ENCODE measurements at places on chromosomes 2 and 18. TPM values are rescaled to one million over a fixed set of nuclear protein-coding genes. Genes with fewer than 3 reads are reported as not detected.

The LYPD6B gene
- 53.0 TPM for polyA plus RNA-seq

The PHLPP1 gene
- polyA plus RNA-seq, result 31.5 TPM

The ASTL gene
- polyA plus RNA-seq, result 0.58 TPM

The KCNF1 gene
- 0.70 TPM for polyA plus RNA-seq

The SPEG gene
- polyA plus RNA-seq, result 16.0 TPM

DNA sequence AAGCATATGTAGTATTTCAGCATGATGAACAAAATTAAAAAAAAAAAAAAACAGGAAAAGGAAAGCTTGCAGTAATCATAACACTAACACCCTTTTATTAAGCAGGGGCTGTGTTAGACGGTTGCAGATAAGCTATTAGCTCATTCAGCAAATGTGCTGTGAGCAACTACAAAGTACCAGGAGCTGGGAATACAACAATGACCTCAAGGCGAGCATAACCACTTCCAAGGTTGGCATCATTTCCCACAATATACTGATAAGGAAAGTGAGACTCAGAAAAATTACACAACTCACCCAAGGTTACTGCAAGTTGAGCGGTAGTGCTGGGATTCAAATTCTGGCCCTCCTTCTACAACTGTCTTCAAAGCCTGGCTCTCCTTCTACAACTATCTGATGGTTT lies 38.2 kb upstream of the ACTR3 start:
- DNase-seq, result peak; percentile 20

DNA sequence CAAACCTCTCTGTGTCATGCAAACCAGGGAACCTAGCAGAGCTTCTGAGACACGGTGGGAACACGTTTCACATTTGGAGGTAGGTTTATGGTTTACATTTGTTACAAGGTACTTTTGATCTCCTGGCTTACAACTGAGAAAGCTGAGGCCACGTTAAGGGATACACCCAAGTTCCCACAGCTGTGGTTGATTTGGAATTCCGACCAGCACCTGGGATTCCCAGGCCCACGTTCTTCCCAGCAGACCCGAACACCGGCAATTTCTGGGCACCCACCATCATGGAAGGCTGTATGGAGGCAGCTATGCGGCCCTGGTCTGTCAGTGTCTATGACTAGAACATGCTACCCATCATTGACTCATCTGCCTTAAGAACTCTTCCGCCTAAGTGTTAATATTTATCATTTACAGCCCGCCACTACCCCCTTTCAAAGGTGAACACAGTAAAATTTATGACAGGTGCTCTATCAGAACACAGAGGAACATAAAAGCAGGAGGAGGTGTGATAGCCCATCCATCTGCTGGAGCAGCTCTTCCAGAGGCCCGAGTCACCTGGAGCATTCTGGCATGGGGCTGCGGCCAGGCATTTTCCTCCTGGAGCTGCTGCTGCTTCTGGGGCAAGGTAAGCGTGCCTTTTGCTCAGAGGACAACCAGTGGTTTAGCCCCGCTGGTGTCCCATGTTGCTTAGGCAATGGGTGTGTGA lies at the start of gene PLB1:
TSS of gene PLB1 (plus strand) at position 510 of the 700 bp plus-strand sequence. CDS start at position 565, 55 bp downstream.
- DNase-seq, result no peak

GRCh38 chr2:201194097-201194496 lies 11.2 kb downstream of the CASP10 start:
- DNase-seq, result no peak

DNA sequence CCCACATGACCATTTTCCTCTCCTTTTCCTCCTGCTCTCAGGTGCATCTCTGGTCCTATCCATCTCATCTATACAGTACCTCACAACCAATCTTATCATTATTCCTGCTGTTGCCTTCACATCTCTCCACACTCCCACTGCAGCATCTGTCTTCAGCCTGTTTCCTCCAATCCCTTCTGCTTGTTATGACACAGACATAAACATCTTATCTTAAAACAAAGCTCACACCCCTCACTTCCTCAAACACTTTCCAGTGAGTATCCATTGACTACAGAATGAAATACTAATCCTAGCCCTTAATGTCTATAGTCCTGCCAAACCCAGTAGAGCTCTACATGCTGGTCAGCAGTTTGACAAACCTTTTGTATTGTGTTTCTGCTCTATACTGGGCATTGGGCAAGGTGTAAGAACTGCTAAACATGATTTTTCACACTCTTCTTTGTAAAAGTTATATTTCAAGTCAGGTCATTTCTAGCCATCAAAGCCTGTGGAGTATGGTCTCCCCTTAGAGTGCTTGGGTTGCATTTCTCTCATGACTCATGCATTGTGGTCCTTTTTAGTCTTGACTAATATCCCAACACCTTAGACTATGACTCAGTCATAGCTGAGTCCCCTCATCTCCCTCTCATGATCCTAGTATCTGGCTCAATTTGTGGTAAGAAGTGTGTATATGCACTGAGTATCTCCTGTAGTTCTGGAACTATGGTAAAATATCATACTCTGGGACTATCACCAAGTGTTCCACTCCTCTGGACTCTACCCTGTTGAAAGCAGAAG lies 187.0 kb downstream of the CYRIA start:
- DNase-seq, result no peak

GRCh38 chr18:76386886-76387285 lies 108.2 kb downstream of the ZNF516 start:
- no peak for DNase-seq

- no peak for DNase-seq
Observed at GRCh38 chr2:125684932-125685331, 971.0 kb upstream of the GYPC start.

DNA sequence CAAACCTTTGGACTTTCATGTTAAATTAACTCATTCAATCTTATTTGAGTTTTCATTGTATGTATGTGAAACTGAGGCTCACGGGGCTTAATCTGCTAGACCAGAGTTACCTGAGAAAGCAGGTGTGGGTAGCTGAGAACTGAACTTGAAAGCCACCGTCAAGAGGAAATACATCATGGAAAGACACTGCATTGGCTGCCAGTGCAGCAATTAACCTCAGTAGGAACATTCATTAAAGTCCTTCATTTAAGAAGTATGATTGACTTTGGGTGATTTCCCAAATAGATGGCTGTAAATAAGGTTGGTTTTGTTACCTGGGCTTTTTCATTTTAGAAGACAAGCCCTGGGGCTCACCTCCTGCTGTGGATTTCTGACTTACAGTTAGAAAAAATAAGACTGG lies 36.5 kb upstream of the MGAT5 start:
- DNase-seq, result no peak

- no peak for DNase-seq
Observed at GRCh38 chr2:190656301-190656700, 7.4 kb downstream of the NAB1 start.

DNA sequence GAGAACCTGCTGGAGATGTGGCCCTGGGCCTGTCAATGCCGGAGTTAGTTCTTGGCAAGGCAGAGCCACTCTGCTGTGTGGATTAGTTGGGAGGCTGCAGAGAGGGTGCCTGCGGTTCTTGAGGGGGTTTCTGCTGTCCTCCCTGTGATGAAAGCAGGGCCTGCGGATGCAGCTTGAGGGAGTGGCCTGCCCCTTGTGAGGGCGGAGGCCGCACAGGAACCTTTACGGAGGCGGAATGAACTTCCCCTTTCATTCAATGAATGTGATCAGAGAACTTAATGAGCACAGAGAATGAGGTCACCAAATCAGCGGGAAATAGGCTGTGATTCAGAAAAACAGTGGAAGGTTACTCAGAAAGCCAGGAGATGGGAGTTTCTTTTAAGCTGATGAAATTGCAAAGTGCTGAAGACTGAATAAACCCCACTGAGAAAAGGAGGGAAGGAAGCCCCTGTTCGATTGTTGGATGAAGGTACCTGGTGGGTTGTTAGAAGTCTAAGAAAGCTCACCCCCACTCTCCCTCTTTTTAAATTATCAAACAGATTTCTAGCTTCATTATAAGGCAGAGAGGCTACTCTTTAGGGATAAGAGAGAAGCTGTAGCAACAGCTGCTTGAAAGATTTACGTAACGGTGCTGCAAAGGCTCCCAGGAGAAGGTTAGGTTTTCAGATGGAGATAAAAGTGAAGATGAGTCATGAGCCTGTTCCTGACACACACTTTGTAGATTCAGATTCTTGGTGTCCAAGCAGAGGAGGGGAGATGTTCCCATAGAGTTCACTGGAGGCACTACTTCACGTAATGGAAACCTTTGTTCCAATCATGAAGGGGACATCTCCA lies 47.4 kb downstream of the VWA3B start:
- no peak for DNase-seq

DNA sequence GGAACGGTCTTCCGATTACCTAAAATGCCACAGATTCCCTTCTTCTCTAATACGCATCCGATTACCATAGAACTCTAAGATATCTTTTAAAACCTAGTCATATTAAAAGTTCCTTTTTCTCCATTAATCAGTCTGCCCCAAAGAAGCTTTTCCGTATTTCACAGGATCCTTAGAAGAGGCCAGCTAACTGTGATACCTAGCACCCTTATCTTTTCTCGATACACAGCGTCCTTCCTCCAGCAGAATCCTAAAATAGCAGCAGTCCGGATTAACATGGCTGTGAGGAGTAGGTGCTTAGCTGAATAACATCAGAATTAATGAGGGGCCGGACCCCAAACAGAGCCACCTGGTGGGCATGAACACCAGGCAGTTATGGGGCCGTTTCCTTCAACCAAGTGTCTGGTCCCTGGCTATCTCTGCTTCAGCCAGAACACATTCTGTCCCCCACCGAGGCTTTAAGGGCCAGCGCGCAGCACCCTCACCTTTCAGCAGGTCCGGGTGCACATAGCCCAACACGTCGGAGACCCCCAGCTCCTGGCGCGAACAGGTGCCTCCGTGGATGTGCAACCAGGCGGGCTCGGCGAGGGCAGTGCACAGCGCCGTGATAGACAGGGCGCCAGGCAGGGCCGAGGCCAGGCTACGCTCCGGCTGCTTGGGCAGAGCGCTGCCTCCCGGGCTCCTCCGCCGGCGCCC lies 995 bp downstream of the TMEM127 start:
- DNase-seq, result peak; percentile 39

DNA sequence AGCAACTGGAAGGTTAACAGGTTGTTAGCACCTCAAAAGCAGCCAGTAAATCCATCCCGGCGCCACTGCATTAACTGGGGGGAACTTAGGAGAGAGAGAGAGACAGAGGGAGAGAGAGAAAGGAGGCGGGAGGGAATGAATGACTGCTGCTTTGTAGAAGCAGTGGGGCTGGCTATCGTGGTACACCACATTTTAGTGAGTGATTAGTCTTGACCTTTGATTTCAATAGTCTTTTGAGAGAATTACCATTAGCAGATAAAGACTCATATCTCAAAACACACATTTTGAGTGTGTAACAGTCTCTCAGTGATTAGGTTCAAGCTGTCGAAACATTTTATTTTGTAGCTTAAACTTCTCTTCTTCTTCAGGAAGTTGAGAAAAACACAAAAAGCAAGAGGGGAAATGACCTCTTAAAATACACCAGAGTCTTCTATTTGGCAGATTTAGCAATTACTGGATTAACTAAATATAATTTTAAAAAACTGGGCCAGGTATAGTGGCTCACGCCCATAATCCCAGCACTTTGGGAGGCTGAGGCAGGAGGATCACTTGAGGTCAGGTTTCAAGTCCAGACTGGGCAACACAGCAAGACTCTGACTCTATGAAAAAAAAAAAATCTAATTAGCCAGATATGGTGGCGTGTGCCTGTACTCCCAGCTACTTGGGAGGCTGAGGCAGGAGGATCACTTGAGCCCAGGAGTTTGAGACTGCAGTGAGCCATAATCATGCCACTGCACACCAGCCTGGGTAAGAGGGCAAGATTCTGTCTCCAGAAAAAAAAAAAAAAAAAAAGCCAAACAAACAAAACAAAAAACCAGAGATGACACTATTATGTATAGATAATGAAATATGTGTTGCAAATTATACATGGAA lies 22.0 kb upstream of the PNO1 start:
- DNase-seq, result no peak

DNA sequence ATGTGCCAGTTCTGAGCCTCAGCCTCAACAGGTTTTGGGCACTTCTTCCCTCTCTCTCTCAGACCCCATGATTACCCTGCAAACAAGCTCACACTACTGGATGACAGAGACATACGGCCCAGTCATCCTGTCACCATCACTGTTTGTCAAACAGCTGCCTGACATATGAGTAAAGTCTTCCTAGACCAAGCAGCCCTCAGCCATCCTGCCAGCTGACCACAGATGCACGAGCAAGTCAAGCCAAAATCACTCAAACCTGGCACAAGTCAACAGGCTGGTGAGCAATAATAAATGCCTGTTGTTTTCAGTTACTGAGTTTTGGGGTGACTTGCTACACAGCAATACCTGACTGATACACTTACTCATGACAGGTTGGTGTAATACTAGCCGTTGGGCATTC lies 75.5 kb upstream of the KLF7 start:
- no peak for DNase-seq

GRCh38 chr18:10739152-10739551 lies 213.3 kb downstream of the NAPG start:
- no peak for DNase-seq

DNA sequence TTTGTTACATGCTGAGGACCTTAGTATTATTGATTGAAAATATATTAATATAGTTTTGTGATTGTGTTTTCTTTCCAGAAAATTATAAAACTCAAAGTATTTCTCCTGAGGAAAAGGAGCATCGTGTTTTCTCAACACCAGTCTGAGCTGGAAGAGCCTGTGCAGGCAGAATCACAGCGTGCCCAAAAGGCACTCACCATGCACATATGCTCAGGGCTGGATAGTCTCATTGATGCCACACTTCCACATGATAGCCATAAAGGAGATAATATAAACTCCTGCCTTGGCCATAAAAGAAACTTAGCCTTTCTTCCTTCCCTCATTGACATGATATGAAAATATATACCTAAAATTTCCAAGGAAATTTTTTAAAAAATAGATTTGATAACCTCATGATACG lies 4.0 kb downstream of the PDE1A start:
- DNase-seq, result no peak

GRCh38 chr18:39774957-39775598 lies 2180.0 kb upstream of the PIK3C3 start:
- DNase-seq, result no peak

DNA sequence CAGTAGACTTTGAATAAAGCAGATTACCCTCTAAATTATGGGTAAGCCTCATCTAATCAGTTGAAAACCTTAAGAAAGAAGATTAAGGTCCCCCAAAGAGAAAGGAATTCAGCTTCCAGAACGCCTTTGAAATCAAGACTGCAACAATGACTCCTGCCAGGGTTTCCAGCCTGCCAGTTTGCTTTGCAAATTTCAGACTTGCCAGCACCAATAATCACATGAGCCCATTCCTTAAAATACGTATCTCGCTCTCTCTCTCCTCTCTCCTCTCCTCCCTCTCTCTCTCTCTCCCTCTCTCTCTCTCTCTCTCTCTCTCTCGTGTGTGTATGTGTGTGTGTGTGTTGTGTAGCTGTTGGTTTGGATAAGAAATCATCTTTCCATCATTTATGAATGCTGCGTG lies 184.2 kb downstream of the PDE1A start:
- DNase-seq, result no peak

GRCh38 chr2:54176577-54176976 lies 61.2 kb downstream of the ACYP2 start:
- peak; percentile 54 for DNase-seq

- no peak for DNase-seq
Observed at GRCh38 chr2:64838817-64839216, 150.4 kb upstream of the SLC1A4 start.

DNA sequence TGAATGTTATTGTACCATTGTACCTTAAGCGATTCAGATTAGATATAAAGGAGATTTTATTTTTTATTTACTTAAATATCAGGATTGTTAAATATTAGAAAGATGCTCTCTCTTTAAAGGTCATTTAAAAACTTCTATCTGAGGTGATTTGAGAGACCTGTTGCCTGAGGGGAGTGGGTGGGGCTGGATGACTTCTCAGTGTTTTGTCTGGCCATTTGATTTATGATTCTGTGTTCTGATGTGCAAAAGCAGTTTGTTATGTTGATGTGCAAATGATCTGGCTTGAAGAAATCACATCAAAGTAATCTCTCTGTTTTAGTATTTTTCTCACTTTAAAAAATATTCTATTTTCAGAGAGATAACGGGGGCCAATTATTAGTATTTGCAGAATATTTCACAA lies 370.8 kb downstream of the NUP35 start:
- DNase-seq, result no peak

Measured in testis (tissue), 5 donors.